Gastrocnemius medialis (tissue), 4 donors: ENCODE measurements at places on chromosomes 4 and X. TPM values are rescaled to one million over a fixed set of nuclear protein-coding genes. Genes with fewer than 3 reads are reported as not detected.

GRCh38 chrX:48698306-48698705 lies 1.8 kb downstream of the SUV39H1 start:
- H3K27me3 ChIP-seq, result no peaks in the 10 kb centered on the region
- H3K4me1 ChIP-seq, result no peaks in the 10 kb centered on the region
- no peaks in the 10 kb centered on the region for H3K36me3 ChIP-seq
- H3K4me3 ChIP-seq, result no peak overlapping the region
- no peak for DNase-seq

GRCh38 chr4:135015771-135016170 lies 814.2 kb upstream of the PABPC4L start:
- H3K27ac ChIP-seq, result no peak overlapping the region
- H3K4me1 ChIP-seq, result no peaks in the 10 kb centered on the region
- no peak for DNase-seq
- H3K4me3 ChIP-seq, result no peak overlapping the region
- H3K27me3 ChIP-seq, result no peaks in the 10 kb centered on the region

- H3K4me1 ChIP-seq, result no peaks in the 10 kb centered on the region
- H3K27me3 ChIP-seq, result no peaks in the 10 kb centered on the region
- no peaks in the 10 kb centered on the region for H3K36me3 ChIP-seq
- no peak overlapping the region for H3K4me3 ChIP-seq
- no peak for DNase-seq
Measured at GRCh38 chr4:56112377-56112776, 163.6 kb downstream of the CEP135 start.

FAM47E gene
- 4.6 TPM for total RNA-seq

FREM3 gene
- total RNA-seq, result not detected

DNA sequence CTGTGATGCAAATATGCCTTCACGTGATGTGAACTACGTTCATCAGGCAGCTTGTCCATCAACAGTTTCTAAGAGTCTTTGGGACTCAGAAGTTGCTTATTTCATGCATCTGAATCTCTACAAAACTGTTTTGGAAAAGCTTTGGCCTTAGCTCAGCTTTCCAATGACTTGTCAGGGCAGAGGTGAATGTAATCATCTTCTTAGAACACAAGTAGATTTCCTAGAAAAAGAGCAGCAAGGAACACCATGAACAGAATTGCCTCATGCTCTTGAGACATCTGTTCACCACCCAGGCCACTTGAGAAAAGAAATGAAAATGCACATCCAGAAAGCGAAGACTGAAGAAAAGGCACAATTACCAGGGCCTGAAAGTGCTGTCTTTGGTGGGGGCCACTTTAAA lies 105.8 kb upstream of the PDHA1 start:
- H3K4me1 ChIP-seq, result no peaks in the 10 kb centered on the region
- H3K36me3 ChIP-seq, result no peaks in the 10 kb centered on the region
- H3K4me3 ChIP-seq, result no peak overlapping the region
- H3K27me3 ChIP-seq, result no peaks in the 10 kb centered on the region
- no peak overlapping the region for H3K27ac ChIP-seq
- DNase-seq, result no peak
